ENCODE measurements at places on chromosomes 11 and 22.
A peak's percentile ranks its signal among the peaks of the same experiment; 100 is the strongest.

DNA sequence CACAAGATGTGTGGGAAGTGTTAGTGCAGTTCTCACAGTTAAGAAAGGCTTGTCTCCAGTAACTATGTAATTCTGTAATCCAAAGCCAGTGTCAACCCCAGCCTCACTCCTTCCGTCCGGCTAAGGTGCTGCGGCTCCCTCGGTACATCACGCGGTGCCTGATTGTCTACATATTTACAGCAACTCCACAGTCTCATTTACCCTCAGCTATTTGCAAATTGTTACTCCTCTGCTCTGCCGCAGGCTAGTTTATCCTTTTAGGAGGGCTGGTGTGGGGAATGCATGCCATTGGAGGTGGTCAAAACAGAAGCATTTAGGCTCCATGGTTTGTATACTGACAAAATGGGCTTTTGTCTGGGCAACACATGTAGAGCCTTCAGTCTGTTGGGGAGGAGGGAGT lies 358.3 kb downstream of the METTL15 start:
- DNase-seq, result no peak

DNA sequence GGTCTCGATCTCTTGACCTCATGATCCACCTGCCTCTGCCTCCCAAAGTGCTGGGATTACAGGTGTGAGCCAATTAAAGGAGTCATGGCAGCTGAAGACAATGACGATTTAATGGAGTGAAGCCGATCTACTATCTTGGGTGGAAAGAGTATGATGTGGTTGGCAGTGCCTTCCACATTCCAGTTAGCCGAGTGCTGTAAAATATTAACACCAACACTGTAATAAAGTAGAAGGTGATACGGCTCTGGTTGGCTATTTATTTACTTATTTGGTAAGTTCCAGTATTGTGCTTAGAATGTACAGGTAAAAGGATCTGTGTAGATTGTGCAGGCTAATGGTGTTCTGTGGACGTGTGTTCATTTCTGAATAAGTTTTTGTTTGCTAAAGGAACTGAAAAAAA lies 149.6 kb upstream of the MTMR2 start:
- no peak for DNase-seq

GRCh38 chr11:9803685-9804418 lies 140.0 kb downstream of the SWAP70 start:
- no peak for DNase-seq

DNA sequence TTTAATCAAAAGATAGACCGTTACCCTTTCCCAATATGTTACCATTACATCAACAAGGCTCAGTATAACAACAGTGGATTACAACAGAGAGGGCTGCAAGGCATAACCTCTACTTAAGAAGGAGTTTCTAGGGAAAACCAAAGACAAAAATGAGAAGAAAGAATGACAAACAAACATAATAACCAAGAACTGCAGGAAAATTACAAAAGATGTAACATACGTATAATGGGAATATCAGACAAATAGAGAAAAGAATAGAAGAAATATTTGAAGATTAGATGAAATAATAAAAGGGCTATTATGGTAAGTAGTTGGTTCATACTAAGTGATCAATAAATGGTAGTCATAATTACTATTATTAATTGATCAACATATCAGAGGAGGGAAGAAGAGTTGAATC lies 39.1 kb downstream of the SPON1 start:
- no peak for DNase-seq

DNA sequence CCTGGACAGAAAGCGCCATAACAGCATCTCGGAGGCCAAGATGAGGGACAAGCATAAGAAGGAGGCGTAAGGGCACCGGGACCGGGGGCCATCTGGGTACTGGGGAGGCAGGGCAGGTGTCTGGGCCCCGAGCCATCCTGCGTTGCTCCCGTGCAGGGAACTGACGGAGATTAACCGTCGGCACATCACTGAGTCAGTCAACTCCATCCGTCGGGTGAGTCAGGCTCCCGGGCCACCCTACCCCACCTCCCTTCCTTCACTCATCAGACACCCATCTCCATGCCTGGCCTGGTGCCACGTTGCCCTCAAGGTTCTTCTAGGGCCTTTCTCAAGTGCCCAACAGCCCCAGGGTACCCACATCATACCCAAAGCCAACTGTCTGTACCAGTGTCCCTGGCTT lies 15.0 kb downstream of the PLCB3 start:
- no peak for DNase-seq

DNA sequence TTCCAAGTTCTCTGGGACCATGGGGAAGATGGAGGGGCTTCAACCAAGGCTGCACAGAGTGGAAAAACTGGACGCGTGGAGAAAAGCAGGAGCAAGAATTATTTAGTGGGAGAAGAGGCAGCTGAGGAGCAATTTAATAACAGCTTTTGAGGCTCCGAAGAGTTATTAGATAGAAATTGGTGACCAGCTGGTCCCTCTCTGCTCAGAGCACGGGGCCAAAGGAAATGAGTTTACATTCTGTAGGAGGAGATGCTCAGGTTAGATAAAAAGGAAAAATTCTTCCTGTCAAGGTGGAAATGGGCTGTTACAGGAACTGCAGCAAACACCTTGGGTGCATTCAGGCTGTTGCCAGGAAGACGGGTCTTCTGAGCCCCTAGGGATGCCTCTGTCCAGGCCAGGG lies 47.0 kb upstream of the GALNT18 start:
- no peak for DNase-seq

- DNase-seq, result no peak
Measured at GRCh38 chr22:19895160-19895849, 40.6 kb upstream of the GNB1L start.

- no peak for DNase-seq
Measured at GRCh38 chr22:23261900-23262450, 81.7 kb downstream of the BCR start.

GRCh38 chr11:89125298-89125697 lies 52.4 kb upstream of the TYR start:
- DNase-seq, result no peak

DNA sequence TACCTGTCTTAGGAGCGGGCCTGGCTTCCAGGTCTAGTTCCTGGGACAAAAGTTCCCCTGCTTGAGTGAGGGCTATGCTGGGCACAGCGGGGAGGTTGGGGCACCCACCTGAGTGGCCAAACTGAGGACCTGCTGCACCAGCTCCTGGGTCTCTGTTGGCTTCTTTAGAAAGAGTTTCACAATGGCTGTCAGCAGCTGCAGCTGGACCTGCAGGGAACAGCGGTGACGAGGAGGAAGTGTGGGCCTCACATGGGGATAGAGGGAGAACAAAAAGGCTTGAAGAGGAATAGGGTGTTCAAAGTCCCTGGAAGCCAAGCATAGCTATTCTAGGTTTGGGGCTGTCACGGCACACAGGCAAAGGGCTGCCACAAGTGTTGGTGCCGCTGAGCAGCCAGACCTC lies 26.7 kb upstream of the RASL10A start:
- DNase-seq, result peak; percentile 55

GRCh38 chr11:13209379-13209778 lies 68.2 kb upstream of the BMAL1 start:
- DNase-seq, result no peak

DNA sequence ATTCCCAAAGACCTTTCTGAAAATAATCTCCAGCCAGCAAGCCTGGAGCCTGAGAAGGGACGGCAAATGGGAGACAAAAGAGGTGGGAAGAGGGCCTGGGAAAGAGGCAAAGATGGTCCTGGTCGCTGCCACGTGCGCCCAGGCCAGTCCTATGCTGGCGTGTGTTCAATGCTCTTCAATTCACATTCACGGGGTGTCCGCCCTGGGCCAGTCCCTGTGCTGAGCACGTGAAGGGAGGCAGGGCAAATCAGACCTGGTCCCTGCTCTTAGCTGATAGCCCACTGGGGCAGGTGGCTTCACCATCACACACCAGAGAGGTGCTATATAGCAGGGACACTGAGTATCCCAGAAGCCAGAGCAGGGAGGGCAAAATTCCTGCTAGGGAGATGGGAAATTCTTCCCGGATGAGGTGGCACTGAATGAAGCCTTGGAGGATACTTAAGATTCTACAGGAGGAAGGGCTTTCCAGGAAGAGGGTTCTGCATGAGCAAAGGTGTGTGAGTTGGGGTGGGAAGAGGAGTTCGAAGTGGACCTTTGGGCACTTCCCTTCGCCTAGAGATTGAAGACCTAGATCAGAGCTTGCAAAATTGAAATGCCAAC lies 148.2 kb downstream of the CHST1 start:
- DNase-seq, result no peak

- no peak for DNase-seq
Measured at GRCh38 chr11:69664901-69665300, 10.3 kb downstream of the LTO1 start.

GRCh38 chr11:131668500-131669400 lies 298.3 kb downstream of the NTM start:
- DNase-seq, result peak; percentile 59

DNA sequence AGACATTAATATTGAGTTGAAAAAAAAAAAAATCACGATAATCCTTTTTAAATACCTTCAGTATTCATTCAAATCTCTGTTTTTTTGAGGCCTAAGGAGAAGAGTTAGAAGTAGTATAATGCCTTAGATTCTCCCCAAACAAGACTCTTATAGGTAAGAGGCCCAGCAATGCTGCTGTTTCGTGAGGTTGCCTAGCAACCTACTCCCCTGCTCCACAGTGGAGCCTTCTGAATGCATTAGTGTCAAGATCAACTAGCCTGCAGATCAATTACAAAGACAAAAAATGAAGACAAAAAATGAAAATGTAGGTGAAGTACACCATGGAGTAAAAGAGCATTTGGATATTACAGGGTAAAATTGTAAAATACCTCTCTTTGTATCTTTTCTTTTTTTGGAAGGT lies 229.8 kb upstream of the LUZP2 start:
- DNase-seq, result no peak

DNA sequence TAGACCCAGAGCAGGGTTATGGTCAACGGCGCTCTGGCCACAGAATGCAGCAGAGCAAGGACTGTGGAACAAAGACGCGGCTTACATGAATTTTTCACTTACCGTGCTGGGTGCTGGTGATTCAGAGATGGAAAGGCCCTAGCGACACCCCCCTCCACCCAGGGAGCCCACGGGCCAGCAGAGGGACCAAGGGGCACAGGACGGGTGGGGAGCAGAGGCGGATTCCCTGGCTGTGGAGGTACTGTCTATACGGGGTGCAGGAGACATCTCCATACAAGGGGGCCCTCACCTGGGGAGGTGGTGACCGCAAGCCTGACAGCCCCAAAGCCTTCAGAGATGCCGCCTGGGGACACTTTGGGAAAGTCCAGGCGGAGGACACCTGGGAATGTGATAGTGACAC lies 1.1 kb upstream of the SEPTIN5 start:
- no peak for DNase-seq
